ENCODE measurements at places on chromosomes 13 and 19.

DNA sequence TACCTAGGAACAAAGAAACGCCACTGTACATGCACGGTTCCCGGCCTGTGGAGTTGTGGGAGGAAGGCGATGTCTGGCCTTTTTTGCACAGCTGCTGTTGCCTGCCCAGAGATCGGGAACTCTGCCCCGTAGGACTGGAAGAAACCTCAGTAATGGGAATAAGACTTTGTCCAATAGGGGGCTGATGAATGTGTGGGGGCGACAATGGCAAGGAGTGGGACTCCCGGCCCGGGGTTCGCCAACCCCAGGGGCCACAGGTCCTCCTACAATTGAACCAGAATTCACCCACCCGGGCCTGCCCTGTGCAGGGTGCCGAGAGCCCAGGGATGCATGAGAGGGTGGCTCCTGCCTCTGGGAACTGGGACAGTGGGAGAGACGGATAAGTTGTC lies 2.0 kb upstream of the CEBPA start:
- no peak for DNase-seq

- DNase-seq: no peak
These were observed 184.2 kb downstream of the LACC1 start for GRCh38 chr13:44063881-44064280.

- peak; percentile 19 for DNase-seq
These were observed 33.7 kb downstream of the VSTM1 start for GRCh38 chr19:54029930-54030490.

- peak; percentile 25 for DNase-seq
These were observed 9.5 kb downstream of the ADAMTSL5 start for GRCh38 chr19:1503089-1503924.

- no peak for DNase-seq
These were observed 52.7 kb downstream of the TSC22D1 start for GRCh38 chr13:44523146-44524015.

GRCh38 chr19:56671613-56671994 lies at the start of gene ZNF835:
ZNF835 (minus strand) TSS chr19:56671757; CDS start chr19:56665198, 6,559 bp downstream.
- DNase-seq: peak; percentile 51

GRCh38 chr13:94298346-94298745 lies 181.1 kb downstream of the DCT start:
- DNase-seq: no peak

DNA sequence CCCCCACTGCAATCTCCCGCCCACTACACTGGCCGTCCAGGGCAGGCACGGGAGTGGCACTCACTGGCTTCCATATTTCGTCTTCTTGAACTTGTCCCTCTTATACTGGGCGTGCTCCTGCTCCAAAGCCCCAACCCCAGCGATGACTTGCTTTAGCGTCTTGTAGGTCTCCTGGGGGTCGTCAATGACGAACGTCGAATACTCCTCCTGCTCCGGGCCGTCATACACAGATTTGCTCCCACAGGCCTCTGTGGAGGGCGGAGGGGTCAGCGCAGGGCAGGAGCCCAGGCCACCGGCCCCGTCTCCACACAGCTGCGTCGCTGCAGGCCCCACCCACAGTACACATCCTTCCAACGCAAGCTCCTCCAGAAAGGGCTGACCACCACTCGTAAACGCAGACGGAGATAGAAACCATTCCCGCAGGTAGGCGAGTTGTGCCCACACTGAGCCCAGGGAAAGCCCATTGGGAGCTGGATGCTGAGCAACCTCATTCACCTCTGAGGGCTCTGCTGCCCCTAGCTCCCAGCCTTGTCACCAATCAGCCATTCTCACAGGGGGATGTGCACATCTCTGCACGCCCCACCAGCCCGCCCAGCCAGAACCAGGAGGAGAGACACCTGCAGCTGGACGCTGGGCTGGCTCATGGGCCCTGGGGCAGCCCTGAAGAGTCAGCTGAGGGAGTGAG lies 7.9 kb upstream of the C13orf46 start:
- no peak for DNase-seq

DNA sequence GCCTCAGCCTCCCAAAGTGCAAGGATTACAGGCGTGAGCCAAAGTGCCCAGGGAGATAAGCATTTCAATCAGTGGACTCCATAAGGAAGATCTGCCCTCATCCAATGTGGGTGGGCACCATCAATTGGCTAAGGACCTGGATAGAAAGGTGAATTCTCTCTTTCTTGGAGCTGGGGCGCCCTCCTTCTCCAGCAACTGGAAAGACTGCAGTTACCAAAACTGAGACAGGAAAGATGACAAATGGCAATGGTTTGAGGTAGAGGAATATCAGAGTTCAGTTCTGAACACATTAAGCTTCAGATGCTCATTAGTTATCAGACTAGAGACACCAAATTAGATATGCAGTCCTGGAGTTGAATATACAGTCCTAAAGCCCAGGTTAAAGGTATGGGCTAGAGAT lies 10.5 kb upstream of the ELF1 start:
- DNase-seq: no peak

DNA sequence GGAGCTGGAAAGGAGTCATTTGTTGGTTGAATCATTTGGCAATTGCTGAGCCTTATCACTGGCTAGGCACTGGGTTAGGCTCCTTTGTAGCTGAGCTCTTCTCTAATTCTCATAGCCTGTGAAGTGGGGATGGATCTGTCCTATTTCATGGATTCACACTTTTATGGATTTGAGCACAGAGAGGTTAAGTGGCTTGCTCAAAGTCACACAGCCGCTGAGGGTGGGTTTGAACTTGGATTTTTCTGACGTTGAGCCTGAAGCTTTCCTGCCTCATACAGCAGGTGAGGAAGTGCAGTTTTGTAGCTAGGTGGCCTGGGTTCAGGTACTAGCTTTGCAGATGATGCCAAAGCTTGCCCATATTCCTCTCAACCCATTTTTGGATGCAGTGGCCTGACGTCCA lies 19.4 kb downstream of the CYP4F22 start:
- no peak for DNase-seq

DNA sequence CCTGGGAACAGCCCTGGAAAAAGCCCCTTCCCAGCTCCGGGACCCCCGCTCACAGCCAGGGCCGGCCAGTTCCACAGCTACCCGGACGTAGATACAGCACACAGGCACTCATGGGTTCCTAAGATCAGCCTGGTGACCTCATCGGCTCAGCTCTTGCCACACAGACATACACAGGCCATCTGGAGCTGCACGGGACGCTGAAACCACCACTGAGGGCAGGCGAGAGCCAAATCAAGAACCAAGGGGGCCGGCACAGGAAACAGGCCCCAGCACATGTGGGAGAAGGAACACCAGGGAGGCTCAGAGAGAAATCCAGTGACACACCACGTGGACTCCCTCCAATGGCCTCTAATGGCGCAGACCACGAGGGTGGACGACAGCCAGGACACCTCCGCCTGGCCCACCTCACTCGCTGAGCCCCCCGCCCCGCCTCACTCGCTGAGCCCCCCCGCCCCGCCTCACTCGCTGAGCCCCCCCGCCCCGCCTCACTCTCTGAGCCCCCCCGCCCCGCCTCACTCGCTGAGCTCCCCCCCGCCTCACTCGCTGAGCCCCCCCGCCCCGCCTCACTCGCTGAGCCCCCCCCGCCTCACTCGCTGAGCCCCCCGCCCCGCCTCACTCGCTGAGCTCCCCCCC lies 69.7 kb upstream of the C13orf46 start:
- no peak for DNase-seq

- DNase-seq: no peak
These were observed at the start of gene CYTH2 for GRCh38 chr19:48469289-48469881. CYTH2 (plus strand) TSS chr19:48469369; CDS start chr19:48469508, 139 bp downstream.

DNA sequence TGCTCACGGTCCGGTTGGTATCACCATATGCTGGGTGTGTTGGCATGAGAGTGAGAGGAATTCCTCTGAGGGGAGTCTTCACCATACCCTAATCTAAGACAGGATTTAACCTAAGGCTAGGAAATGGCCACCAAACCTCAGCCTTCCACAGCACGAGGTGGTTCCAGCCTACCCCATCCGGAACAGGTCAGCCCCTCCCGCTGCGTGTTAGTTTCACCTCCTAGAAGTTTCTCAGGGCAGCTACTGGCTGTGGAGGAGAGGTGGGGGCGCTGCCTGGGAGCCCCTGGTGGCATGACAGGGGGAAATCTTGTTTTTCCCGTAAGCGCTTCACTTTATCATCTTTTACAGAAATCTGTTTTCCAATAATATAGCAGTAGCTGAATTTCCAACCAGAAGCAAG lies 55.1 kb downstream of the RGCC start:
- DNase-seq: no peak

DNA sequence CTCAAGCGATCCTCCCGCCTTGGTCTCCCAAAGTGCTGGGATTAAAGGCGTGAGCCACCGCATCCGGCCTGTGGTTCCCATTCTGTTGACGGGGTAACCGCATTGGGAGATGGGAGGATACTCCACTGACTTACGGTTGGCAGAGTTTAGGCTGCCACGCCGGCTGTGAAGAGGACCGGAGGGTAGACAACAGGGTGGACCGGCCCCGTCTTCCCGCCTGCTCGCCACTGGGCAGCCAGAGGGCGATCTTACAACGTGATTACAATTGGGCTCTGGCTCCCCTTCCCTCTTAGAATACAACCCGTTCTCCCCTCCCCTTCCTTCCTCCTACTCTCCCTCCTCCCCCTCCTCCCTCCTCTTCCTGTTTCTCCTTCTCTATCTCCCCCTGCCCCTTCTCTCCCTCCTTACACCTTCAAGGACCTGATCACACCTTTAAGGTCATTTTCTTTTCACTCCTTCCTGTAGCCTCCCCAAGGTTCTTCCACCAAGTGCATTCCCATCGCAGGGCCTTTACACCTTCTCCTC lies 957 bp upstream of the CCDC194 start:
- peak; percentile 46 for DNase-seq

DNA sequence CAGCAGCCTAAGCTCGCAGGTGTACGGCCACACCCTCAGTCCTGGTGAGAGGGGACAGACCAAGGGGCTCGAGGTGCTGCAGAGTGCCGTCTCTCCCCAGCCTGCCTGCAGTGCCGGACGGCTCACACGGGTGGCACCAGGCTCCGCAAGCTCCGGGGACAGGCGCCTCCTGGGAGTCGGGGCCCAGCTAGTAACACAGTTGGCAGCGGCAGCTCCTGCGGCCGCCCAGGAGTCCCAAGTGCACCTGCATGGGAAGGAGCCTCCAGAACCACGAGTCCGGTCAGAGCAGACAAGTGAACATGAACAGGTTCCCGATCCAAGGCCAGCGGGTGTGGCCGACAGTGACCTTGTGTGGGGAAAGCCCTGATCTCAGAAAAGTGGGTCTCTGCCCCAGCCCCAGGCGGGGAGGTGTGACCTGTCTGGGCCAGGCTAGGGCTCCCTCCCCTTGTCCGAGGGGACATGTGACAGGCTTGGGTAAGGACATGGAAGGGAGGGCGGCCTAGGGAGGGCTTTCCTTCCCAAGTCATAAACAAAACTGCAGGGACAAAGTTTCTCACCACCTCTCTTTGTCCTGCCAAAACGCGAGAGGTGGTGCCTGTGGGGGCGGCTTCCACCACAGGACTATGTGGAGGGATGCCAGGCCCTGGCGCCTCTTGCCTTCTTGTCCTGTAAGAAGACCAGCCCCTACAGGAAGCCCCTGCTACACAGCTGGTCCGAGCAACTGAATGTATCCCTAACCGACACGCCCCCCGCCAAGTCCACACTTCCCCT lies 46.5 kb downstream of the MLLT1 start:
- DNase-seq: no peak

DNA sequence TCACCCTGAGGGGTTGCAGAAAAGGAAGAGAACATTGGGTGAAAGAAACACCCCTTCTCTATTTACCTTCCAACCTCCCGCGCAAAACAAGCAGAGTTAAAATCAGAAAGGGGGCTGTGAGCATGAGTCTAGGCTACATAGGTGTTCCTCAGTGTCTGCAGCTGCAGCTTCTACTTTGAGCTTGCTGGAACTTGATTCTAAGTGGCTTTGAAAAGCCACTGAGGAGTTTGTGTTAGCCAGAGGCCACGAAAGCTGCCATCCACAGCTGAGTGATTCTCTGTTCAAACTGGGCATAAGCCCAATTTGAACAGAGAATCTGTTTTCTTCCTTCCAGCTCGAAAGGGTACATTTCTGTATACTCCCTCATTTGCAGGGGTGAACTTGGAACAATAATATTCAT lies 343.9 kb downstream of the PCDH9 start:
- DNase-seq: no peak

DNA sequence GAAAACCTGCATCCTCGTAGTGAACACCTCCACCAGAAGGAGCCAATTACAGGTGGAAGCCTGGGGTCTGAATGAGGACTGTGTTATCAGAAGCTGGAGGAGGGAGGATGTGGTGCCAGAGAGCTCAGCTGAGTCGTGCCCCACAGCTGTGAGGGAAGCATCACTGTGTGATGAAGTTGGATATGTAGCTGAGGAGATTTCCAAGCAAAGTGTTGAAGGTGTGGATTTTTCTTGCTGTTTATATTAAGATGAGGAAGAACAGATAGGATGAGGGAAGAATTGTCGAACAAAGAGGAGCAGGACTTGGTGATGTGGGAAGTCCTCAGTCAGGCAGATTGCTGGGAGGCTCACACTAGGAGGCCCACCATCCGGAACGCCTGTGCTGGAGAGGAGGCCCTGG lies 4.4 kb downstream of the RAB20 start:
- no peak for DNase-seq

- no peak for DNase-seq
These were observed 5.6 kb downstream of the TIMM13 start for GRCh38 chr19:2421581-2422306.

GRCh38 chr13:63864171-63864902 lies 2448.7 kb upstream of the PCDH20 start:
- no peak for DNase-seq

DNA sequence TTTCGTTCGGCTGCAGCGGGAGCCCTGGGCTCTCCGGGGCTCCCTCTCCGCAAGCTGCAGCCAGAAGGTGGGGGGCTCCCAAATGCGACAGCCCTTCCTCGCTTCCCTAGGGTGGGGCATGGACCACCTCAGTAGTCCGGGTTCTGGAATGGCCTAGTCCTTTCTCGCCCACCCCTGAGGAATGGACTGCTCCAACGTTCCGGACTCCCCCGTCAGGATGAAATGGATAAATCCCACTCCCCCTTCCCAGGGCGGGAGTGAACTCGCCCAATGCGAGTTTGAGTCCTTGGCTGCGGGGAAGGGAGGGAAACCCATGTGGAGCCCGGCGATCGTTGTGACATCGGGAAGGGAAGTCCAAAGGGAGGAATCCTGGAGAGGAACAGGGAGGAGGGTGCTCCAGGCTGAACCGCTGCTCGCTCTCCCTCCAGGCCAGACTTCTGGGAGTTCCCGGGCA lies 5.5 kb downstream of the HRC start:
- no peak for DNase-seq

DNA sequence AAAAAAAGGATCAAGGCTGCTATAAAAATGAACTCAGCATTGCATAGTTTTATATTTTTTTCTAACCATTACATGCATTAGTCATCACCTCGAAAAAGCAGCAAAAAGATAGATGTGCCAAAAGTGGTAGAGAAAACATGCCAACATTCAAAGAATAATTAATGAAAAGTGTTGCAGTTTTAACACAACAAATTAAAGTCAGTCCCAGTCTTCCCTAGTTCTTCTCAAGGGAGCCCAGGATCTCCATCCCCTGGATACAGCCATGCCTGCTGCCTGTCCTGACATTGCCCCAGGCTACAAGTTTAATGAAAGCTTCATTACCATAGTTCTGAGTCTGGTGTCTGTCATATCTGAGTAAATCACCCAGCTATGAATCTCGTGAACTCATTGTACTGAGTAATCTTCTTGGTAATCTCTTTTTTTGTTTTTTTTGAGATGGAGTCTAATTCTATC lies 116.6 kb upstream of the KLF12 start:
- no peak for DNase-seq

Data from stimulated activated CD8-positive, alpha-beta memory T cell treated with anti-CD3 and anti-CD28 coated beads, Interleukin-7, amount 100 ng/mL, for 1 hour (primary cell).